ENCODE measurements at places on chromosomes 2 and 18.

DNA sequence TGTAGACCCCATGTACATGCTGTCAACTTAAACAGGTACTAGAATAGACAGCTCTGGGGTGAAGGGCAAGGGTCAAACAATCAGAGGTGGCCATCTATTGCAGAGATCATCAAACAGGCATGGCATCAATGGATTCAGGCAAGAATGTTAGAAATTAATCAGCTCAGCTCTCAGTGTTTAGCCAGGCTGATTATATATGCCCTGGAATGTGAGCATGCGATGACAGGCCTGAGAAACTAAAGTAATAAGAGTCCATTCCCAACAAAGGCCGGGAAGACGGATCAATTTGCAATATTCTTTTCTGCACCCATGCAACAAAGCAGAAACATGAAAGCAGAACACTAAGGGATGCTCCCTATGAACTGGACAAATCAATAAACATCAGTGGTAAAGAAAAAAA is 380.5 kb upstream of the SPRED2 start:
- no peak for DNase-seq

- DNase-seq = no peak
Observed at GRCh38 chr2:68359889-68360288, 5.2 kb upstream of the PLEK start.

- no peak for DNase-seq
Observed at GRCh38 chr2:176584333-176584732, 315.1 kb downstream of the MTX2 start.

- no peak for DNase-seq
Observed at GRCh38 chr18:24785019-24785418, 324.6 kb downstream of the HRH4 start.

GRCh38 chr18:35022426-35023001 is 18.7 kb upstream of the MAPRE2 start:
- DNase-seq = no peak

- peak; percentile 89 for DNase-seq
Observed at GRCh38 chr2:238847841-238848690, at the start of gene TWIST2. TWIST2 (plus strand) TSS chr2:238848085; CDS start chr2:238848216, 131 bp downstream.

GRCh38 chr18:22290004-22290403 is 120.6 kb downstream of the GATA6 start:
- no peak for DNase-seq

DNA sequence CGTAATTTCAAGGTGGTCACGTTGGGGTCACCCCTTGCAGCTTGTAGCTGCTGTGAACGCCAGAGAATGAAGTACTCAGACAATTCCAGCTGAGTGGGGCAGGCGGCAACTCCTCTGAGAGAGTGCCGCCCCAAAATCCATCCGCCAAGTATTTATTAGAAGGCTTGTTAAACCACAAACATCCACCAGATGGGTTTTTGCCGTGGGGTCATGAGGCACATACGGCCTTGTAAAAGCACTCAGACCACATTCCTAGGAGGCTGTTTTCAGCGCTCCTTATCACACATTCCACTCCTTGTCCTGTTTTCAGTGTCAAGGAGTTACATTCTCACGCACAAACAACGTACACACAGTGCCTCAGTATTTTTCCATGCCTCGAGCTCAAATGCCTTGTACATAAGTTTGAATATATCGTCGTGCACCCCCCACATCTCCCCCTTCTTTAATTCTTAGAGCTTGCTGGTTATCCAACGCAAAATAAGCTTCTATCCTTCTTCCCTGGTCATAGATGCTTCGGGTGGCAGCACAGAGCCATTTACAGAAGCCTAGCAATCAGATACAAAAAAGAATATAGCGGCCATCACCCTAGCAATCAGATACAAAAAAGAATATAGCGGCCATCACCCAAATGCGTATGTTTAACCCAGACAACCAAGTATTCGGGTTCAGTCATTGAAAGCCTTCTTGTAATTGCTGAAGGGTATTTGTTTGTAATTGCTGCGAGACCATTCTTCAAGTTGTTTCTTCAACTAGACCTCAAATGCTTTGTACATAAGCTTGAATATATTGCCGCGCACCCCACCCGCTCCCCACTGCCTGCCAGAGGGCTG is 7.3 kb downstream of the ALPP start:
- no peak for DNase-seq

DNA sequence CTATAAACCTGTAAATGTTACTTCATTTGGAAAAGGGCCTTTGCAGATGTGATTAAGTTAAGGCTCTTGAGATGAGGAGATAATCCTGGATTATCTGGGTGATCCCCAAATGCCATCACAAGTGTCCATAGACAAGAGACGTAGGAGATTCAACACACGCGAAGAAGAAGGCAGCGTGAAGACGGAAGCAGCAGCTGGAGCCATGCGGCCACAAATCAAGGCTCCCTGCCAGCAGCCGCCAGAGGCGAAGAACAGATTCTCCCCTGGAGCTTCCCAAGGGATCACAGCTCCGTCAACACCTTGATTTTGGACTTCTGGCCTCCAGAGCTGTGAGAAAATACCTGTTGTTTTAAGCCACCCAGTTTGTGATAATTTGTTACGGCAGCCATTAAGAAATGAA is 11.0 kb upstream of the VAPA start:
- DNase-seq = no peak

DNA sequence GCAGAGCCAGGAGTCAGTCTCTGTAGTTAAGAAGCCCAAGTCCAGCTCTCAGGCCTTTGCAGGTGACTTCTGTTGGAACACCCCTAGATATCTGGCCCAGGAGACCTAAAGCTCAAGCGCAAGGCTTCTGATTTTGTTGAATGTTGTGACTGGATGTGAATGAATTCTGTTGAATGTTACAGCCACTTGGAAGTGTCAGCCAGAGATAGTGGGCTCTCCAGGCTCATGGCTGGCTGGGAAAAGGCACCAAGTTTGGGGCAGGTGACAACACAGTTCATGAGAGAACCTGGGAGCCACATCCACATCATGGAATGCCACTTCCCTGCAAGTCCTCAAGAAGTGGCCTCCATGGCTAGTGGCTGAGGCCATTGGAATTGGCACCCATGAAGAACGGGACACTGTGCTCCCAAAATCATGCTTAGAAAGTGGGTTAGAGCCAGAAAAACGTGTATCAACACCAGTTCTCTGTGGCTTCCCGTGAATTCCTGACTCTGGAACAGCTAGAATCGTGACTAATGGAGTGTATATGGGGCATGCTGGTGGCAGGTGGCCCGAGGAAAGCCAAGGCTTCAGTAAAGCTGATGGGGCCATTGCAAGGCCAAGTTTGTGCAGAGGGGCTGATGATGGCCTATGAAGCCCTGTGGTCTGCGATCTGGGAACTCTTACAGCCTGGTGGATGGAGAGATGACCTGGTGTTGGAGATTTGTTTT is 30.2 kb downstream of the EDAR start:
- DNase-seq = no peak

GRCh38 chr2:178108176-178108575 is 4.1 kb upstream of the RBM45 start:
- DNase-seq = no peak

DNA sequence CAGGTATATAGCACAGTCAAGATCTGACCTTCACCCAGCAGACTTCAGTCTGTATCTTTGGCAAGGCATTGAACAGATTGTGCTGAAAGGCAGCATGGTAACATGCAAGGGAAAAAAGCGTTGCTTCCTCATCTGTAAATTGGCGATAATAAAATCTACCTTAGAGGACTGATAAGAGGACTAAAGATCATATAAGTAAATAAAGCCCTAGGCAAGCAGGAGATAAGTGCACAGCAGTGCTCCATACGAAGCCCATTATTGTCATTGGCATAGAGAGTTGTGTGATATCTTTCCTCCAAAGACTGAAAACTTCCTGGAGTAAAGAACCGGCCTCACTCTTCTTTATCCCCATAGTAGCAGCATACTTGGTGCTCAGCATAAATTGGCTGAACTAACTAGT is 162.6 kb downstream of the ANKRD44 start:
- no peak for DNase-seq

DNA sequence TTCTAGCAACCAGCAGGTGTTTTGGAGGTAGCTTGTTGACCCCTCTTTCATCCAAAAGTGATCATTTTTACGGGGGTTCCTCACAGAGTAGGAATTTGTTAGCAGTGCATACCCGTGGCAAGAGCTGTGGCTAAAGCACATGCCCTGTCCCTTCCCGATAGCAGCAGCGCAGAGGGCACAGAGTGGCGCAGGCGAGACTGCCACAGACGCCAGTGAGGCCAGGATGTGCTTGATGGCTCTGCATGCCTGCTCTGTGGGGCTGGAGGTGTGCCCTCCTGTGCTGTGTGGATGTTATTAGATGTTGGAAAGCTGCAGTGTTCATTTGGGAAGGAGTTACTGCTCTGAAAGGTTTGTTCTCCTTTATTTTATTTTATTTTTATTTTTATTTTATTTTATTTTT is 153.6 kb downstream of the FAM210A start:
- DNase-seq = no peak

- no peak for DNase-seq
Observed at GRCh38 chr18:4581966-4582365, 126.9 kb upstream of the DLGAP1 start.

DNA sequence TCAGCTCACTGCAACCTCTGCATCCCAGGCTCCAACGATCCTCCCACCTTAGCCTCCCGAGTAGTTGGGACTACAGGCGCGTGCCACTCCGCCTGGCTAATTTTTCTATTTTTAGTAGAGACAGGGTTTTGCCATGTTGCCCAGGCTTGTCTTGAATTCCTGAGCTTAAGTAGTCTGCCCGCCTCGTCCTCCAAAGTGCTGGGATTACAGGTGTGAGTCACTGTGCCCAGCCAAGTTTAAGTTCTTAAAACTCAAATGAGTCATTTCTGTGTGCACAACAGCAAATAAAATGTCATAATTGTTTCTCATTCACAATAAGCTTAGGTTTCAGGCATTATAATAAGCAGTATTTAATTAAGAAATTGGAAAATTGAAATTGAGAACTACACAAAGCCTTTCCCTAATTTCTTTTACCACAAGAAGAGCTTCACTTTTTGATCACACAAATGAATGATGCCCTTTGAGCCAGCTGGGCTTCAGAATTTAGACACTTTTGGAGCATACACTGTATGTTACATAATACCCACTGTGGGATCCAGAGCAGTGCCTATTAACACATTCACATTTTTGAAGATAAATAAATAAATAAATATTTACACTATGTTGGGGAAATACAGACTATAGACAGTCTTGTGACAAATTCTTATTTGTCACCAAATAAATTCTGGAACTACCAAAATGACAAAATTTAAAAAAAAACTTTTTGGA is 8.6 kb upstream of the ME2 start:
- no peak for DNase-seq

- DNase-seq = peak; percentile 85
Observed at GRCh38 chr2:45962177-45962921, 310.9 kb downstream of the PRKCE start.

- no peak for DNase-seq
Observed at GRCh38 chr2:202387608-202388342, 11.6 kb downstream of the BMPR2 start.

DNA sequence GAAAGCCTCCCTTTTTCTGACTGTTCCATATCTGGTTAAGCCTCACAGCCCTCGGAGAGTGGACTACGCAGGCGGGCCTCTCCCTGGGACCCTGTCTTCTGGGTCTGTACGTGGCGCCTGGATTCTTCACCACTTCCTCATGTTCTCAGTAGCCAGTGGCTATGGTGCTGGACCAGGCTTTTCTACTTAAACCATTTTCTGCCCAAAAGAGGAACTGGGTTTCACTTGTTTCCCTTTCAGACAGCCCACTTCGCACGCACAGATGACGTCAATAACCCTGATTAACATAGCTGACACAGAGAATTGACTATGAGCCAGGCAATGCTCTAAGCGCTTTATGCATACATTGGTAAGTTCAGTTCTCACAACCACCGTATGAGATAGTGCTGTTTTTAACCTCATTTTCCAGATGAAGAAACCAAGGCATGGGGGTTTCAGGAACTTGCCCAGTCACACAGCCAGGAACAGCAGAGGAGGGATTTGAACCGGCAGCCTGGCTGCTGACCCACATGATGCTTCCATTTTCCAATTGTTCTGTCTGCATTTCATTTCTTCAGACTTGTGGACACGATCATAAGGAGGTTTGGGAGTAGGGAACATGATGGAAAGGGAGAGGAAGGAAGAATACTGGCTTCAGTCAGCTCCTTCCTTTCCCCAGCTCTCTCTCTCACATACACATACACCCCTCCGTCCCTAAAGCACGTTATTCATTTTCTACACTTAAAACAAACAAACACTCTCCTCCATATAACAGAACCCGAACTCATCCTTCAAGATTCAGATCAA is 41.7 kb downstream of the MYOM1 start:
- DNase-seq = peak; percentile 64

- DNase-seq = no peak
Observed at GRCh38 chr2:98835831-98836385, 100.1 kb downstream of the CRACDL start.

DNA sequence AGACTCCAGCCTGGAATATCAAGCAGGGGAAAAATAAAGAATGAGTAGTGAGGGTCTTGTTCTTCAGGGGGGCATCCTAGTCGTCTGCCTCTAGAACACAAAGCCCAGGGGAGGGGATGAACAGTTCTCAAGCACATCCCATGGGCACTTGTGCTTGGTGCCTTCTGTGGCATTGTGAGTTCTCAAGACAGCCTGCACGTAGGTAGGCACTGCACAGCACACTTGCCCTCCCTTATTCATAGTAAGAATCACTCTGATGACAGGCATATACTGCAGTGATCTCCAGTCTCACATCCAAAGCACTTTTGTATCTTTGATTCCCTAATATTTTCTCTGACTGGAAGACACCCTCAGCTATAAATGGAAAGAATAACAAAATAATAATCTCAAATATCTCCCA is 104.7 kb upstream of the CNGA3 start:
- DNase-seq = no peak

- no peak for DNase-seq
Observed at GRCh38 chr2:235347691-235348090, 146.2 kb upstream of the AGAP1 start.

DNA sequence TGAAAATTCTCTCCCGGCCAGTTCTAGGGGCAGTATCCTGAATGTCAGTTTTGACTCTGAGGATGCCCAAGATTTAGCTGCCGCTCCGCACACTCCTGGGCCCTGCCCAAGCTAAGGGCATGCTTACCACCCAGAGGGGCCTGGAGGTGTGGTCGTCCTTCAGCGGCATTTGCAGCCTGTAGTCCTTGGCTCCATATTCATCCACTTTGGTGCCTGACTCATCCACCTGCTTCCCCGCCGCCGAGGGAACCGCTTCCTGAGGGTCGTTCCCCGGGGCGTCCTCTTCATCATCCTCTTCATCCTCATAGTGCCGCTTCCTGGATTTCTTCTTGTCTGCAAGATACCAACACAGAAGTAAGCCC is 577 bp downstream of the ERCC3 start:
- no peak for DNase-seq

DNA sequence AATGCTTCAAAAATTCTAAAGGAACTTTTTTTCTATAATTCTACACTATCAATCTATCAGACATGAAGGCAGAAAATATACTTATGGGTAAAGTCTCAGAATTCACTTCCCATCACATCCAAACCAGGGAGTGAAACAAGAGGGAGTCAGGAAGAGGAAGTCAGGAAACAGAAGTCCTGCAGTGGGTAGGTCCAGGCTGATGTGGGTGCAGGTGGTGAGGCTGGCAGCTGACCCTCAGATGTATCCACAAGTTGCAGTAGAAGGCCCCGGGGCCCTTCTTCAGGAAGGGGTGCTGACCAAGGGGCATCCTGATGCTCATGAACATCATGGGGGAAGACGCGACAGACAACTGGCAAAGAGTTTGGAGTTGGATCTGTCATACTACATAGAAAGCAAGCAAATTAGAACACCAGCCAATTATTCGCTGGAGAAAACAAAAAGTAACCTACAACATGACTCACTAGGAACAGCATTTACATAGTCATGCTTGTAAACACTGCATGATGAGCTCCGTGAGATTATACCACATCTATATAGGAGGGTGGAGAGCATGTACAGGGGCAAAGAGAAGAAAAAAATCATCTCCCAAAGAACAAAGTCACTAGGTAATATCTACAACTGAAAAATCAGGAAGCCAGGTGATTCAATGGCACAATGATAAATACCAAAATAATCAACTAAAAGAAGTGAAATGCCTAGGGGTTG is 4.2 kb downstream of the UXS1 start:
- no peak for DNase-seq
